Activated CD4-positive, CD25-positive, alpha-beta regulatory T cell treated with anti-CD3 and anti-CD28 coated beads, Interleukin-2, amount 50 U/mL, for 72 hours (primary cell): ENCODE measurements at places on chromosomes 4 and X.

GRCh38 chrX:1749499-1749898 is 134.6 kb downstream of the ASMT start:
- DNase-seq = no peak

DNA sequence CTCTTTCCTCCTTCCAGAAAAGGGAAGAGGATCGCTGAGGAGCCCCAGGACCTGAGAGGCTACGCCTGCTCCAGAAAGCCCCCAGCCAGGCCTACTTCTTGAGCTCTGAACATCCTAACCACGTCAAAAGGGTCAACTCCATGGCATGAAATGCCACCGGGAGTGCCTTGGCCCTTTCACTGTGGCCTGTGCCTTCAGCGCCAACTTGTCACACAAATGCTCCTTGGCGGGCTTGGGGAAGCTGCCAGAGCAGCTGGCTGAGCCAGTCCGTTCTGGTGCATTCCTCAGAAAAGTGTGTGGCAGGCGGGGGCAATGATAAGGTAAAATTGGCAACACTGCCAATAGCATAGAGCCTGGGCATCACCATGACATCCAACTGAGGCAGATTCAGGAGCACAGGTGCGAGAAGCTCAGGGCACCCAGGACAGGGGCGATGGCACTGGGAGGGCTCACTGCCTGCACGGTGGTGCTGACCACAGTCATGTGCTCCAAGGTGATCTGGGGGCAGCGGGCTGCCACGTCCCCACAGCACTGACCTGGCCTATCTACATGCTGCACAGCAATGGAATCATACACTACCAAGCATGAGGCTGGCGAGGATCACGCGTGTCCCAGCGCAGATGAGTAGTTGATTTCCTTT is 12.1 kb upstream of the TREX2 start:
- DNase-seq = no peak

GRCh38 chr4:38704622-38705154 is 40.7 kb downstream of the KLF3 start:
- DNase-seq = no peak

GRCh38 chrX:109847257-109848187 is 114.5 kb upstream of the ACSL4 start:
- DNase-seq = no peak

GRCh38 chr4:140744421-140744820 is 11.8 kb downstream of the TBC1D9 start:
- no peak for DNase-seq

- no peak for DNase-seq
These were observed 1.0 kb upstream of the PPP2R3B start for GRCh38 chrX:387729-388128.

- no peak for DNase-seq
These were observed 5.8 kb downstream of the VMA21 start for GRCh38 chrX:151402719-151403390.

- no peak for DNase-seq
These were observed 150.2 kb upstream of the MAMLD1 start for GRCh38 chrX:150212672-150213480.

DNA sequence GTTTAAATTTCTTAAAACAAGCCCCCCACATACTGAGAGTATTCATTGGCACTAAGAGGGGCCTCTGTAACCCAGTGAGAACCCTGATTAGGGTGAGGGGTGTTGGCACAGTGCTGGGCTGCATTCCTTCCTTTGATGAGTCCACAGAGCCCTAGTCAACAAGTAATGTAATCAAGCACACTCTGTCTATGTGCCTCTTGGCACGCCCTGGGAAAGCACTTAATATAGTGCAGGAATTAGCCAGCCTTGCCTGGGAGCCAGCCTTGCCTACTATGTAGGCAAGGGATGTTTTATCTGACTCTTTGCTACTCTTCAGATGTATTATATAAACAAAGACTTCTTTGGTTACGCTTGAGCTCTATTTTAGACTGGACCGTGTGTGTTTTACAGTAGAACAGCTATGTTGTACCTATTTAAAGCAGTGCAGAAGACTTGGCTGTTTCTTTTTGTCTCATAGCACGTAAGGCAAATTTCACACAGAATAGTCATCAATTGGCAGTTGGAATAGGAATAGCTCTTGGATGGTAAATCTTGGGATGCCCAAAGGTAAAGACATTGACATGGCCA is 64.3 kb downstream of the FRAS1 start:
- DNase-seq = no peak

GRCh38 chrX:37357436-37357835 is 8.3 kb downstream of the PRRG1 start:
- no peak for DNase-seq

- no peak for DNase-seq
These were observed 23.1 kb downstream of the DACH2 start for GRCh38 chrX:86171366-86171765.

GRCh38 chr4:67273666-67274065 is 271.6 kb downstream of the CENPC start:
- no peak for DNase-seq

DNA sequence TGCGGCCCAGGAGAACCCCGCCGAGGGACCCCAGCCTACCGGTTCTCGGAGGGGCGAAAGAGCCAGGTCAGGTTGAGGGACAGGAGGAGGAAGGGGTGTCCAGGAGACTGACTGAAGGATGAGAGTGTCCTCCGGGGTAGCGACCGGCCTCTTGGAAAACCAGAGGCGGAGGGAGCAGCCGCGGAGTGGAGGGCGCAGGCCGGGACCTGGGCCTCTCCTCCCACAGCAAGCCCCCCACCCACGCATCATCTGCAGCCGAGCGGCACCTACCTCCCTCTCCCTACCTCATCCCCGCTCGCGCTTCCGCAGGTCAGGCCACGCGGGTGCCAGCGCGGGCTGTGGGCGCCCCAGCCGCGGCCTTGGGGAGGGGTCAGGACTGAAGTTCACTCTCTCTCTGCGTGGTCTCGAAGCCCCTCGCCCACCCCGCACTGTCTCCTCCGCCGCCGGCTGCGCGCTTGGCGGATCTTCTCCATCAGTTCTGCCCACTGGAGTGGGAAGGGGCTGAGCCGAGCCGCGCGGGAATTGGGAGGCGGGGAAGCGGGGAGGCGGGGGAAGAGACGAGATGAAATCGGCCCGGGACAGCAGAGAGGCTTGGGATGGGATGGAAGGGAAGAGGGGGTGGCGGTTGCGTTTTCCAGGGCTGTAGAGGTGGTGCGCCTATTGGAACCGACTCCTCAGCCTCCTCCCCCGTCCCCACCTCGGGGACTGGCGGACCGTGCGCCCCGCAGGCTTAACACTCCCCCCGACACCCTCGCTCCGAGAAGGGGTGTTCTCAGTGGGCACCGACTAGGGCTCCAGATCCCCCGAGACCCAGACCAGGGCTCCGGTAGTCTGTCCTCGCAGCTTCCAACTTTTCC is 1.8 kb downstream of the NLGN4X start:
- no peak for DNase-seq

DNA sequence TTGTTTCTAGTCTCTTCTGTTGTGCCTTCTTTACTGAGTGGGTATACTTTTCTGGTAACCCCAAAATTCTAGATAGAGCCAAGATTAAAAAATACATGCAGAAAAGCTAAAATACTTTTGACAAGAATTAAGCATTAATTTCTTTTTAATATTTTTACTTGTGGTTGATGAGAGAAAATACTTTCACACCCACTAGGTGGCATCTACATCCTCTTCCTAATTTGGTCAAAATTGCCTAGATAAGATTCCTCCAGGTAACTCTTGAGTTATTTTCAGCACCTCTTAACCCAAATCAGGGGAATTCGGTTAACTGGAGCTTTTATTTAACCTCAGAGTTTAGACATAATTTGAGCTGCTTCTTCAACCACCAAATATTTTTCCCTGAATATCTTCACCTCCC is 28.4 kb upstream of the COX7B2 start:
- no peak for DNase-seq

GRCh38 chrX:125306335-125306866 is 13.3 kb upstream of the TEX13C start:
- DNase-seq = no peak

DNA sequence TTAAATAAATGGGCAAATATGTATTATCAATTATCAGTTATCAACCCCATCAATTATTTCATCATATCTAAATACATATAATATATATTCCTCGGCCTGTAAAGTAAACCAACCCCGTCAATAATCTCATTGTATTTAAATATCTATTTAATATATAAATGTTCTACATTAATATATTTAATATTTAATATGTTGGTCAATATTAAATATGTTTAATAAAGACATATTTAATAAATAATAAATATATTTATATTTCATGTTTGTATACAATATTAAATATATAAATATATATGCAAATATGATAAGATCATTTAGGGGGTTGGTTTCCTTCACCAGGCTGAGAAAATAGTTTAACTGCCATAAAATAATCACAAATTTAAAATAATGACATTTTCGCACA is 6.4 kb upstream of the TMEM144 start:
- no peak for DNase-seq

DNA sequence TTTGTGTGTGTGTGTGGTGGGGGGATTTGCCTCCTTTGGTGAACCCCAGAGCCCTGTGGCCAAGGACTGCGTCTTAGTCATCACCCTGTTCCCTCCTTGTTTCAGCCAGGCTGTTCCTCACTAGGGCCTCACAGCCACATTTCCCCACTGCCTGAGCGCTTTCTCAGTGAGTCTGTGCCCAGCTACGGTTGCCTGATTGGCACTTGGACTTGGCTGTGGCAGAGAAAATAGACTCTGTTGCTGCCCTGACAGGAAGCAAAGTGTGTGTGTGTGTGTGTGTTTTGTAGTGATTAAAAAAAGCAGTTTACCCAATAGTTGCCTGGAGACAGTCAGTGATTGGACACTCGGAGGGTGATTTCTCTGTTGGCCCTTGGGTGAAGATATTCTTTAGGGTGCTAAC is 113.0 kb downstream of the UCHL1 start:
- no peak for DNase-seq

DNA sequence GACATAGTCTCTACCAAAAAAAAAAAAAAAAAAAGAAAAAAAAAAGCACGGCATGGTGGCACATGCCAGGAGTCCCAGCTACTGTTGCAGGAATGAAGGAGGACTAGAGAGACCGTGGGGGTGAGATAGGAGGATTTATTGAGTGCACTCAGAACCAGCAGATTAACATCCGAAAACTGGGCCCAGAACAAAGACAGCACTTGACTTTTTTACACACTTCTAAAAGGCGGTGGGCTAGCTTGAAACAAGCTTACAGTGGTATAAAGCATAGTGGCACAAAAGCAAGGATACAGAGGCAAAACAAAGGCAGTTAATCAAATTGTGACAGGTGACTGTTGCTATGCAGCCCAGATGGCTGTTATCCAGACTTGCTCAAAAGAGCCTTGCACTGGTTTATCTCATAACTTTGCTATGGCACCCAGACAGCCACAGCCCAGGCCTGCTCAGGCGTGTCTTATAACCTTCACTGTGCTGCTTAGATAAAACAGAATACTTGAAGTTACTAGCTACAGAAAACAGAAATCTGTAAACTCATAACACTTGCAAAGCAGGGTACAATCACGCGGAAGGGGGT is 9.9 kb upstream of the PI4K2B start:
- no peak for DNase-seq

DNA sequence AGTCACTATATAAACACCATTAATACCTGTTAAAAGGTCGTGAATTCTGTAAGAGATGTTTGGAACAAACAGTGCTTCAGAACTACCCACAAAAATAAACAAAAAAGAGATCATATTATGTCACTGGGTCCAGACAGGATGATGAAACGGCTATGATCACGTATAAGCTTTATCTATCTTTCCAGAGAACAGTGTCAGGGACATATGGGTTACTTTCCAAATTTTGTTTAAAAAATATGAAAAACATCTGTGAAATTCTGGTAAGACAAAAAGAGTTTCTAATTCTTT is 90.0 kb downstream of the SORBS2 start:
- no peak for DNase-seq

DNA sequence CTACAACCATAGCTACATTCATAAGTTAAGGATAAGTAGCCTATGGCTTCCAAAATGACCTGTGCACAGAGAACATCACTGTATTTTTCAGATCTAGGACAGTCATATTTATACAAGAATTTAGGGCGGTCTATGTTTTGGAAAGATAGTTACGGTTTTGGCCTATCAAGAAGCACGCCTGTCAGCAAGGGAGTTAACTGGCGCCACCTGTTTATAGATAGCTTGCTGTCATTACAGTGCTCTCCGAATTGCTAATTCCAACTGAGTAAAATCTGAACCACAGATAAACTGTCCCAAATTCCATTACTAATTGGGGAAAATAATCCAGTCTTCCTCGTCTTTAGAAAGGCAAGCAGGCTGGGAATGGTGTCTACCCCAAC is 646 bp downstream of the ABCB7 start:
- DNase-seq = no peak

DNA sequence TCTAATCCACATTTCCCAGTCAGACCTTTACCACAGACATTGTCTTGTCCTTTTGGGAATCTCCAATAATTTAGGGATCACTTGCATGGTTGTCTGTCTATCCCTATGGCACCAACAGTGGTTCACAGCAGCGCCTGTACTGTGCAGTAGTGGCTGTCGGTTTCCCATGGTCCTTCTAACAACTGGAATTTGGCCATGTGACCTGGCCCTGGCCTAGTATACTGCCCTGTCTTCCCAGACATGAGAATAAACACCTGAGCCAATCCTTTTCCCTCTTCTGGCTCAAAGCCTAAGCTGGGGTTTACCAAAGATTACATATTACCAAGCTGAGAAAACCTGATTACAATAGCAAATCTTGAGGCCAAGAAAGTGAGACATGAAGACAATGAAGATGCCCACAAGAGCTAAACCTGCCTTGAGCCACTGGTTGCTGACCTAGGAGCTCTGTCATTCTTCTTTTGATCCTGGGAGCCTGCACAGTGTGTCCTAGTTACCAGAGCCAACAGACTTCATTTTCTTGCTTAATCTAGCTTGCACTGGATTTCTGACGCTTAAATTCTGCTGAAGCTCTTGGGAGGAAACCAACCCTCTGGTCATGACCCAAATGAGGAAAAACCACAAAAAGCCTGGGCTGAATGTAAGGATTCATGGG is 92.1 kb downstream of the SCD5 start:
- no peak for DNase-seq

DNA sequence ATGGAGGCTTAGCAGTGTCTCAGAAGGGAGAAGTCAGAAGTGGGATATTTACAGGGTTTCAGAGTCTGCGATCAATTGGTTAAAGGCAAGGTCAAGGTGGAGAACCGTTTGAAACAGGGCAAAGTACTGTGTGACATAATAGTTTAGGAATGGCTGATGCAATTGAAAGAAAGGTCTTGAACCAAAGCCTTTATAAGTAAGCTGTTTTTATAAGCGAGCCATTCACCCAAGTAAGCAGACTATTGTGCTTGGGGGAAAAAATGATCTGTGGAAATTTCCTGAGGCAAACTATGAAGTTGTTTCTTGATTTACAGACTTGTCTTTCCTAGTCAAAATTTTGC is 327.3 kb downstream of the CAMK2D start:
- DNase-seq = no peak

GRCh38 chr4:79199743-79200142 is 126.1 kb downstream of the NAA11 start:
- no peak for DNase-seq
